ENCODE measurements at places on chromosomes 2 and 18.
A peak's percentile ranks its signal among the peaks of the same experiment; 100 is the strongest.

- peak; percentile 77 for DNase-seq
These were observed at the start of gene POMC for GRCh38 chr2:25168256-25169072. POMC (minus strand) TSS chr2:25168580; CDS start chr2:25164772, 3,808 bp downstream.

DNA sequence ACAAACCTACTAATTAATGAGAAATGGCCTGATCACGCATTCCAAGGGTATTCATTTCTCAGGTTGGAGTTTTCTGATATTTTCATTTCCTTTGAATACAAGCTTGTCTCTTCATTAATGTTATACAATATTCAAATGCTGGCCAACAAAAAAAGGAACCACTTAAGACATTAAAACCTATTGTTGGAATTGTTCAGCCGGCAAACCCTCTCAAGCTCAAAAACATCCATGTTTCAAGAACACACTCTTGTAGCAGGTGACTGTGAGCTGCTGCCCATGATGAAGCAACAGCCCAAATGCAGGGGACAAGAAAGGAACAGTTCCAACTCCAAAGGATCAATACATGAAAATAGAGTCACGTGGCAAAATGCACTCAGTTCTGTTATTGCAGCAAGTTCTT lies 454.5 kb downstream of the BCL11A start:
- no peak for DNase-seq

- DNase-seq: no peak
These were observed 13.4 kb upstream of the NEMP2 start for GRCh38 chr2:190547886-190548285.

DNA sequence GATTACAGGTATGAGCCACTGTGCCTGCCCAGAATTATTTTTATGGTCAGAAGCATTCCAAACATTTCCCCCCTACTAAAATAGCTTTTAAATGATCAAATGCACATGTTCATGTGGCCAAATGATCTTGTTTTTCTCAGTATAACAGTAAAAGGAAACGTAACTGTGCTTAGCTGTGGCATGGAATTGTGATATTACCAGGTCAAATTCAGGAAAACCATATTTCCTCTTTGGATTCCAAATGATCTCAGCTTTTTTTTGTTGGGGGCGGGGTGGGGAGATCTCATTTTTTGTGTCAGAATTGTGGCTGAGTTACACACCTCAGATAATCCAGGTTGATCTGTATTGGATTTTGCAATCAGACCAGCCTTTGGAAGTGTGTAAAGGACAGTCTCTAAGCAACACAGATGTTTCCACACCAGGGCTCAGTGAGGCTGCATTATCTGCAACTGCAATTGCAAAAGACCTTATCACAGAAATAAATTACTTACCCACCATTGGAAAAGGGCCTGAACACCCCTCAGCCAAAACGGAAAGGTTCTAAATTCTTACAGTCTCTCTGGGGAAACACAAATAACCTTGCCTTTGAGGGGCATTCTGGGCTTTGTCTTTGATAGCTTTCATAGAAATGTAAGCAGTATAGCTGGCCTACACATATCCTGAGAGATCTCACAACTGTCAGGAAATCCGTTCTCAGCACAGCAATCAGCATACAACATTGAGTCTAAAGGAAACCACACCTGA lies 8.4 kb downstream of the CASP10 start:
- DNase-seq: no peak

DNA sequence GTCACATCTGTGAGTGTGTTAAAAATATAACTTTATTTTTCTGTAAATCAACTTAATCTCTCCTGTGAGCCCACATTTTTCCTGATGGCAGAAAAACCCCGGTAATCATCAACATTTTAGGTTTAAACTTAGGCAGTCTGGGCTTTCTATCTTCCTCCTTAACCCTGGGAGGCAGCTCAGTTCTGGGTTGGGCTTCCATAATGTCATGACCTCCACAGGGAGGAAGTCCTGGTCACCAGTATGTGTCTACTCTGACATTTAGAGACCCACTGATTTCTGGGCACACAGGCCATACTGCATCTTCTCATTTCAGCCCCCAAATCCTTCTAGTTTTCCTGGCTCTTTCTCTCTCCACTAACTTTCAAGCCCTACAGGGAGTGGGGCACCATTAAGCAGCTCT lies 181.2 kb downstream of the DYSF start:
- no peak for DNase-seq

- peak; percentile 95 for DNase-seq
These were observed at the start of gene TUBA4A for GRCh38 chr2:219253753-219254589. TUBA4A (minus strand) TSS chr2:219253918; CDS start chr2:219253858, 60 bp downstream.

DNA sequence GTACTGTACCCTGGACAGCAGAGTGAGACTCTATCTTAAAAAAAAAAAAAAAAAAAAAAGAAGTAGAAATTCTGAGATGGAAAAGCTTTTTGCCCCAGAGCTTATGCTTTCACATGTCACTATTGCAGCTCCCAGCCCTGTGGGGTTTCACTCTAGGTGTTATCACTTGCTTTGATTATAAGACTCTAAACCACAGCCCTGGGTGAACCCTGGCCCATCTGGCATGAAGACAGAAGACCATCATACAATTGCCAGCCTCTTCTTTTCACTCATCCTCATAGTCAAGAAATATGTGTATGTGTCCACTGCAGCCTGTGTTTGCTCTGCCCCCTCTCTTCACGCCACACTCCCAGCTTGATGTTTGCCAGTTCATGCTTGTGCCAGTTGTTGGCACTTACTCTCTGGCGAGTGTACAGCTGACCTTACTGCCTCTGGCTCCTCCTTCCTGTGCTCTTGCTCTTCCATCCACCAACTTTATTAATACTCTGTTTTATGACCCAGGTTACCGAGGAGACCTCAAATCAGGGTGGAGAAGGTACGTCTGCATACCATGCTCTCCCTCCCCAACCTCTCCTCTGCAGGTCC lies 136.7 kb upstream of the NCK2 start:
- DNase-seq: no peak

GRCh38 chr2:100268986-100269385 lies 53.3 kb downstream of the LONRF2 start:
- no peak for DNase-seq

DNA sequence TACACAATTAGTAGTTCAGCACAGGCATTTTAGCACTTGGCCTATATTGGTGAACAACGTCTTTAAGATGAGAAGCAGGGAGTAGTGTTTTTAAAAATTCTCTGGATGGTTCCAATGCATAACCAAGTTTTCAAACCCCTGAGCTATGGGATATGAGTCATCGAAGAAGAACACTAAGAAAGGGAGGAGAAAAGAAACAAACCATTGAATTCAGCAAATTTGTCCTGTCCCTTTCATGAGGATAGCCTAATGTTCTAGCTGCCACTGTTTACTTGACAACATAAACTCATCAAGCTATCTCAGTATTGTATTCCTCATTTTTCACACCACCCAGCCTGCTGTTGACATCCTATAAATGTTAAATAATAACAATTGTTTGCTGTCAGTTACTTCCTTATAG lies 158.0 kb downstream of the BARD1 start:
- DNase-seq: no peak

DNA sequence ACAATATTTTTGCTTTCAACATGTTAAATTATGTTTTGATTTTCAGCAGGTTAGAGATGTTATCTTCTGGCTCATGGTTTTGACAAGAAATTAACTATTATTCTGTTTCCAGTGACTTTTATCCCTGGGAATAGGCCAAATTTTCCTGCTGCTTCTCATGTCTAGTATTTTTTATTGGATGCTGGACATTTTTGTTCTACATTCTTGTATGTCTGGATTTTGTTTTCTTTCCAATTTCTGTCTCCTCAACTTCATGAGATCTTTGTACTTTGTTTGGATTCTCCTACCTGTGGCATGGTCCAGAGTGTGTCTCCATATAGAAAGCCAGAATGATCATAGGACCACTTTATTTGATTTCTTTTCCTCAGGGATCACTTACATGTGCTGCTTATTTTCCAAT lies 33.1 kb upstream of the MYO1B start:
- DNase-seq: no peak

DNA sequence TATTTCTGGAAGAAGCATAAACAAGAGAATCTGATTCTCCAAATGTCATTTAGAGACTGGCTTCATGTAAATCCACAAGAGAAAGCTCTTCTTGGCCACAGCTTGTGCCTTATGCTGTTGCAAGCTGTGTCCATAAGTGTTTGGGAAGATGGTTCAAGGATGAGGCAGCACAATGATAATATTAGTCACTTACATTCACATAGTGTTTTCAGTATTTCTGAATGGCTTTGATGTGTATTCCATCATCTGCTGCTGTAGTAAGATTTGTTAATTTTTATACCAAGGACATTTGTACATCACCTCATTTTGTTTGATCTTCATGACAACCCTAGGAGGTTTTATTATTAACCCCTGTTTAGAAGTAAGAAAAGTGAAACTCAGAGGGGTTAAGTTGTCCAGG lies 29.9 kb downstream of the CREG2 start:
- no peak for DNase-seq

DNA sequence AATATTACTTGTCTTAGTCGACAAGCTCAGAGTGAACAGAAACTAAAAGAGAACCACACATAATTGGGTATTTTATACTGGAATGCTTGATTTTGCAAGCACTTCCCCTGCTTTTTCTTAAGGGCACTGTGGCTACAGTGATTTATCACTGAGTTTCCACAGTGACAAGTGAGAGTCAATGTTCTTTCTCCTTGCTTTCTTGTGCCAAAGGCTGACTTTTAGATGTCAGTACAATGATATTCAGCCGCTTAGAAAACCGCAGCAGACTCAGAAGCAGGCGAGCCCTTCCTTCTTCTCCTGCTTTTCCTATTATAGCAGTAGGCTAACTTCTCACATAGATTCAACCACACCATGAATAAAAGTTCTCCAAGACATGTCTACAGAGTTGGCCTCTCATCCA lies 1603.6 kb upstream of the NXPH2 start:
- no peak for DNase-seq

DNA sequence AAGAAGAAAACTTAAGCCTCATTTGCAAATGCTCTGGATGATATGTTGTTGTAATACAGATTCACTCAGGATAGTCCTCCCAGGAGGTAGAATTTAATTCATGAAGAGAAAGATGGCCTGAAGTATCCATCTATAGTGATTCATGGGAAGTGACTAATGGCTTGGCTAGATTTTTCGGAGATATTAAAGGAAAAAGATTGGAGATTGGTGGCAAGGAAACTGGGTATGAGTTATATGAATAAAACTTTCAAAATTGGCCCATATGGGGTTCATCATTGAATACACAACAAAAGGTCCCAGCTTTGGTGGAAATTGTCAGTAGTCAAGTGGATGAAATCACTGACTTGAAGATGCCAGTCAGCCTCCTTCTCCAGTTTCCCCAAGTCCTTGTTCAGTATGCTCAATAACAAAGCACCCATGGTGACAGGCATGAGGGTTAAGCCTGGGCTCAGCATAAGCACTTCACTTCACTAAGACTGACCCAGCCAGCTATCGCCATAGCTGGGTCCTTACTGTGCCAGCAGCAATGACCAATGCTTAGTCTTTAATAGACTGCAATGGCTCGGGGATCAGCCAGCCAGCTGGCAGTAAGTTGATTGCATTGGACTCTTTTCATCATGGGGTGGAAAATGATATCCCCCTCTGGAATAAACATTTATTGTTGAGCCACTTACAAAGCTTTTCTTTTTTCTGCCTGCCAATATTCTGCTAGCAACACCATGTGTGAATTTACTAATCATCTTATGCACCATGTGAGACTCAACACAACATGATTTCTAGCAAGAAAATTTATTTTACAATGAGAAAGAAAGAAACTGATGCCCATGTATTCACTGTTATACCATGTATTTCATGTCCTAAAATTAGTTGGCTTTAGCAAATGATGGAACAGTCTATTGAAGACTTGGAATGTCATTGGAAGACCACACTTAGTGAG lies 176.6 kb upstream of the TACR1 start:
- DNase-seq: no peak

DNA sequence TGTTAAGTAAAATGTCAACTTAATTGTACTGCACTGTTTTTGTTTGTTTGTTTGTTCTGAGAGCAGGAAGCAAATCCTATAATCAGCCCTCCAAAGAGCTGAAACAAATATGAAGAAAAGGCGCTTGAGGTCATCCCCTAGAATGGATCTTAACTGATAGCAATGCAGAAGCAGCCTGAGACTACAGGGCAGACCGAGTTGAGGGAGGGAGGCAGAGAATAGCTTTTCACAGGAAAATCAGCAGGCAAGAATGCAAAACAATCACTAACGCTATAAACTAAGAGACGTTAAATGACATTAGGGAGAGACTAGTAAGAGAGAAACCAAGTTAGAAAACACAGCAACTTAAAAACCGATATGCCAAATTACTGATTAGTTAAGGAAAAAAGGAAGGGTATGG lies 37.2 kb downstream of the GALNT1 start:
- DNase-seq: no peak

DNA sequence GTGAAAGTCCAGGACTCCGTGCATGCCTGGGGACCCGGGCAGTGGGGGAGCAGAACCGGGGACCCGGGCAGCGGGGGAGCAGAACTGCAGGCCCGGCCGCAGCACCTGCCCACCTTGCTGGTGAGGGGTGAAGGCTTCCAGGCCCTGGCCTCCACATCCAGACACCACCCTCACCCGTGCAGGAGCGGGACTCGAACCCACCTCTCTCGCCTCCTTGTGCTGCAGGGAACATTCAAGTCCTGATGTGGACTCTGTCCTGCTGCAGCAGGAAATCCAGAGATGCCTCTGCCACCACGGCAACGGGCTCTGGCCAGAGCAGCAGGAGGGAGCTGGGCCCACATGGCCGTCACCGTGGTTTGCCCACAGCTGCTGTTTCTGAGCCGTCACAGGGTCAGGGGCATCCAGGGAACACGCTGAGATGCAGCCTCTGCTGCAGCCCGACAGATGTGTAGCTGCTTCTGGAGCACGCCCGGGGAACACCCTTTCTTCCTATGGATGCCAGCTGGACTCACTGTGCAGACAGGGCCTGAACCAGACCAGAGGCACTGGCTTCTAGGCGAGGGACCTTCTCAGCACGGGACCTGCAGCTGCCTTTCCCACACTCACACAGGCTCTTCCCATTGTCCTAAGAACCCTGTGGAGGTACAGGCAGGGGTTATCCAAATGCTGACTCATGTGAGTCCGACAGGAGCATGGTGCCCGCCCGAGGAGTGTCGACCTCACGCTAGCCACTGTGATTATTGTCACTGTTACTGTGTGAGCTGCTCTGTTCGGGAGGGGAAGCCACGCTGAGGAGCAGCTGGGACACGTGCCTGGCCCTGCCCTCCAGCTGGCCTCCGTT lies 89.2 kb upstream of the CTDP1 start:
- DNase-seq: no peak

- no peak for DNase-seq
These were observed 12.5 kb downstream of the ZC3H8 start for GRCh38 chr2:112242384-112242783.

All from activated CD8-positive, alpha-beta memory T cell treated with anti-CD3 and anti-CD28 coated beads for 24 hours (primary cell).